ENCODE measurements at places on chromosomes 7 and 10.

DNA sequence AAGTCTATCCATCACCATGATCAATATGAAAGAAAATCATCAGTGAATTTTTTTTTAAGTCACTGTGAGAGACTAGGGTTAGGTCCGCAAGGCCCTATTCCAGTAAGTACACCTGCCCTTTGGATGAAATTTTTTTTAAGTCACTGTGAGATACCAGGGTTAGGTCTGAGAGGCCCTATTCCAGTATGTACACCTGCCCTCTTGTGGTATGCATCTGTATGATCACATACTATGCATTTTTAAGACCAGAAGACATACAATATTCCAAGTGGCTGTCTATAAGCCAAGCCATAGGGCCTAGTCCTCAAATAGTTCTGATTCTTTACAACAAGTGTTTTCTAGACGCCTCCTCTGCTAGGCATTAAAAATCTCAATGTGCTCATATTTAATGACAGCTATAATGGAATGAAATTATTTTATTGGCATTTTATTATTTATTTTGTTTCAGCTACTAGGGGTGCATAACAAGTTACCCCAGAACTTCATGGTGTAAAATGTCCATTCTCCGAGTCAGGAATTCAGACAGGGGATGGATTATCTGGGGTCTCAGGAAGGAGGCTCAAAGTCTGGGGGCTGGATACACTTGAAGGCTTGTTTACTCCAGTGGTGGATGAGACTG, 53.1 kb downstream of the TEX36 start:
- peak; percentile 48 for DNase-seq

DNA sequence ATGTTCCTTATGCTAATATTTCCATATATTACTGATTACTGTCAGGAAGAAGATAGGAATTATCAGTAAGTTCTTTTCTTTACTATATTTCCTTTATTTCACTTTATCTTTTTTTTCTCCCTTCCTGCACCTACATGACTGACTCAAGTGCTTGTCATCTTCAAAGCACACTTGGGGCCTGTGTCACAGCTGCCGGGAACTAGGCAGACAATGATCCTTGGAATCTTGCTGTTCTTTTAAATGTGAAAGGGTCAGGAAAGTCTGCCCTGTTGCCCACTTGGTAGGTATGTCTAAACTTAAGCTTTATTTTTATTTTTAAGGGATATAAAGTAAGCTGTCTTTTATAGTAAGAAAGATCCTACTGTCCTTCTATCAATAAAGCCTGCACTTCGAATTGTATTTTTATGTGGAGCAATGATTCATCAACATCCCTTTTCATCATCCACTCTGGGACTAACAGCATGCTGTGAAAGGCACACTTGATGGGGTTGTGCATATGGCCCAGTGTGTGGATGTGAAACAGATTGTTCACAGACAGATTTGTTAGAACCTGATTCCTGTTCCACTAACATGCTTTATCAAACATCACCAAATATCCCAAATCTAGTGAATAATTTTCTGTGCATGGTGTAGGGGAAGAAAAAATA, 556.9 kb downstream of the DNAJB9 start:
- peak; percentile 23 for DNase-seq

GRCh38 chr10:7529638-7530037, 118.8 kb upstream of the SFMBT2 start:
- no peak for DNase-seq

DNA sequence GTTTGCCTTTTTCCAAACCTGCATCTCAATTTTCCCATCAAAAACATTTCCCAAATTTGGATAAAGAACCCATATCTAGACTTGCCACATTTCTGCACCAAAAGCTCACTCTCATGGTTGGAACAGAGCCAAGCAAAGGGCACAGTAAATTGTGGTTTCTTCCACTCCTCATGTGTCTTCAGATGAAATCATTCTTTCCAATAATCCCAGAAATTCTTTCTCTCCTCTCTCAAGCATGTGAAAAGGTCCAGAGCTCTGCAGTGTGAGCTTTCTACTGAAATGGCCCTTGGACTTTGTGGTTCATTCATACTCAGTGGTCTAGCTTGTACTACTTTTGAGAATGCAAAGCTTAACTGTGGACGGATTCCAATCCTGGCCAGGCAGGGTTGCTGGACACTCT, 19.8 kb downstream of the PRSS2 start:
- DNase-seq, result no peak

DNA sequence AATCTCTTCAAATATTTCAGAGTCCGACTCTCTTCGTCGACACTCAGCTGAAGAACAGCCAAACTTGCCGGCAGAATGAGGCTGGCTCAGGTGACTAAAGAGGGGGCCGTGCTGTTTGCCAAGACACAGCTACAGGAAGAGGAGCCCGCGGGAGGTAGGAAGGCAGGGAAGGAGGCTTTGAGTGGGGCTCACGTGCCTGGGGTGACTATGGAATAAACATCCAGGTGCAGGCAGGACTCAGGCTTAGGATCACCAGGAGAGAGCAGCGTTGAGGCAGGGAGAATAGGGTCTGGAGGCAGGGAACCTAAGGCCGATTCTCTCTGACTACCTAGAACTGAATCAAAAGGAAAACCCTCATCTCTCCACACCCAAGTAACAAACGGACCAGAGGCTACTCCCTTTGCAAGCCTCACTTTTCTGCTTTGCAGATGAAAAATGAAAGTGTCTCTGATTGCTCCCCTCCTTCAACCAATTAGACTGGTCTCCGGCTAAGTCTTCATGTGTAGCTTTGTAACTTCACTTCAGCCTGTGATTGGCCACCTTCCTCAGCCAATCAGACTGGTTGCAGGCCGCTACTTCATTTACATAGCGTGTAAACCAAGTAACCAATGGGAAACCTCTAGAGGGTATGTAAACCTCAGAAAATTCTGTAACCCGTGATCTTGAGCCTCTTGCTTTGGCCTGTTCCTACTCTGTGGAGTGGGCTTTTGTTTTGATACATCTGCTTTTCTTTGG, 19.7 kb upstream of the BNIP3 start:
- no peak for DNase-seq

GRCh38 chr7:70700055-70700940, 431.6 kb upstream of the GALNT17 start:
- no peak for DNase-seq

- peak; percentile 18 for DNase-seq
Observed at GRCh38 chr7:3404501-3404900, 103.4 kb downstream of the SDK1 start.

GRCh38 chr7:12137283-12137682, 73.8 kb upstream of the TMEM106B start:
- DNase-seq, result no peak

DNA sequence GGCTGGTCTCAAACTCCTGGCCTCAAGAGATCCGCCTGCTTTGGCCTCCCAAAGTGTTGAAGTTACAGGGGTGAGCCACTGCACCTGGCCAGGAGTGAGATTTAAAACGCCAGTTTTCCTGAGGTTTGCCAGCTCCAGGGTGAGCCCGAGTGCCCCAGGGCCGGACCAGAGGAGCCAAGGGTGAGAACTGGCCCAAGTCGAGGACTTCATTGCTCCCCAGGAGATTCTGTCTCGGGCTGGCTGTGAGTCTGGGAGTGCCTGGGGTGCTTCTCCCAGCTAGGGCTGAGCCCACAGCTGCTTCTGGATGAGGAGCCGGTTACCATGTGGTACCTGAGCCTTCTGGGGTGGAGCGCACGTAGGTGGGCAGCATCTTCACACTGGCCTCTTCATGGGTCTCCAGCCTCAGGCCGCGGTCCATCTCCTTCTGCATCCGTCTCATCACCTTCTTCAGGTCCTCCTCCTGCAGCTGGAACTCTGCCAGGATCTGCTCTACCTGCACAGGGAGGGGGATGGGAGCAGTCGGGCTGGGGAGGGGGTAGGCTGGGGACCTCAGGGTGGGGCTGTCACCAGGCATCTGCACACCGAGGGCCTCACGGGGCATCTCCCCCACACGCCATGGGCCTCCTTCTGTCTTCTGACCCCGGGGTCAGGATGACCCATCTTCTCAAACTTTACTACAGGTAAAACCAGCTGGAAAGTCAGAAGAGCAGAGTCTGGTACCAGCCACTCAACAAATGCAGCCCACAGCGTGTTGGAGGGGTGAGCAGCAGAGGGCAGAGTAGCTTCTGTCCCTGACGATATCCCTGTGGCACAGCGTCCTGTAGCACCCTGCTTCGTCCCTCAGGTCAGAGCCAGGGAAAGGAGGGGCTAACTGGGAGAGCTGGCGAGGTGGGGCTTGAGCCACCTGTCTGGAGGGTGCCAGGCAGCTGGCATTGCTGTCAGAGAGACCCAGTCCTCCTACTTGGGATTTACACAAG, 12.1 kb upstream of the MYL7 start:
- DNase-seq, result no peak

GRCh38 chr7:36597090-36597773, 127.1 kb downstream of the AOAH start:
- DNase-seq, result no peak

GRCh38 chr7:49866076-49866735, 92.8 kb downstream of the VWC2 start:
- DNase-seq, result no peak

DNA sequence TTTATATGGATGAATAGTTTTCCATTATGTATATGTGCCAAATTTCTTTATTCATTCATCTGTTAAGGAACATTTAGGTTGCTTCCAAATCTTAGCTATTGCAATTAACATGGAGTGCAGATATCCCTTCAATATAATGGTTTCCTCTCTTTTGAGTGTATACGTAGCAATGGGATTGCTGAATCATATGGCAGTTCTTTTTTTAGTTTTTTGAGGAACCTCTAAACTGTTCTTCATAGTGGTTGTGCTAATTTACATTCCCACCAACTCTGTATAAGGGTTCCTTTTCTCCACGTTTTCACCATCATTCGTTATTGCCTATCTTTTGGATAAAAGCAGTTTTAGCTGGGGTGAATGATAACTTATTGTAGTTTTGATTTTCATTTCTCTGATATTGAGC, 46.5 kb downstream of the FAS start:
- no peak for DNase-seq

GRCh38 chr10:44990965-44991364, 9.8 kb upstream of the ZNF22 start:
- no peak for DNase-seq

GRCh38 chr7:101589052-101589451, 40.0 kb downstream of the MYL10 start:
- no peak for DNase-seq

DNA sequence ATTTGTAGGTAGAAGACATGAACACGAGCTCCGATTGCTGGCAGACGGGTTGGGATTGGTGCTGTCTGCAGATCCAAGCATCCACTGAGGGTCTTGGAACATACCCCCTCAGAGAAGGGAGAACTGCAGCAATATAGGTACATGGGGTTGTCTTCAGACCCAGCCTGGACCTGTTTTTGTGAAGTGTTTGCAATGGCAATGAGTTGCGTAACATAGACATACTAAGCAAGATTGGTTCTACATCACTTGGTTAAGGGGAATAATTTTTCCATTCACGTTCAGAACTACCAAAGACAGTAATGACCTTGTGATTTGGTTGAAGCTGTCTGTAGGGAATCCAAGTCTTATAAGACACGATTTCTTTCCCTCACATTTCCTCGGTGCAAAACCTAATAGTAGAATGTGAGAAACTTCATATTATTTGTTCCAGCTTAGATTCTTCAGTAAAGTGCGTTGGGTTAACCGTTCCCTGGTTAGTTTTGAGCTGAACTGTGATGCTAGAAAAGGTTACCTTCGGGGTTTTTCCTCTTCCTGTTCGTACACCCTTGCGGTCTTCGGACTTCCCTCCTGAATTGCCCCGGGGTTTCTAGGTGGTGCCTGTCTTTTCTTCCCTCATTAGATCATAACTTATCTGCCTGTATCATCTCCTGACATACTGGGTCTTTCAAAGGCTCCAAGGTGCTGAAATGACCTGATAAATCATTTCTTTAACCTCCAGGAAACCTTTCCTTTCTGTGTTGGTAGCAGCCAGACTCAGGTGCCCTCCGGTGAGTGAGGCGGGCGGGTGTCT, 14.4 kb downstream of the PROSER2 start:
- DNase-seq, result no peak

DNA sequence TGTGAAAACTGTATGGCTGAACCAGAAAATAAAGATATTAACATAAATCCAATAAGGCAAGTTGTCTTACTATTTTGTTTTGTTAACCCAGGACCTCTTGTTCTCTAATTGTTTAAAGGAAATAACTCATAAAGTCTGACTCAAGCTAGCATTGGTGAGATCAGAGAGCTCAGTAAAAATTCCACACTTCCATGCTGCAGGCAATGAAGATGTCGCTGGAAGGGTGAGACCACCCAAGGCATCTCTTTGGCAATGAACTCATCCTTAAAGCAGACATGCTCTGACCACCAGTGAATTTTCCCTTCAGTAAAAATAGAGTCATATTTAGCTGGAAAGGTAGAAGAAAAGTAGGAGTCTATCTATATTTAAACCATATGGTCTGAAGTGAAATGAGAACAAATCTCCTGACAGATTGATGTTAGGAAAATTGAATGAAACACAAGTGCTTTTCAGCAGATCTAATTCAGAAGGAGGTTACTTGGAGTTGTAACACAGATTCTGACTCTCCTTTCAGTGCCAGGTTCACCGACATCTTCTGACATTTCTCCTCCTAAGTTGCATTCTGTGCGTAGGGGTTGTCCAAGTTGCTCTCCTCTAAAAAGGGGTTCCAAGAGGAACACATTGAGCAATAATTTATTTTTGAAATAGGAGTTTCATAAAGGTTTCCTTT, 32.8 kb upstream of the VIPR2 start:
- no peak for DNase-seq

DNA sequence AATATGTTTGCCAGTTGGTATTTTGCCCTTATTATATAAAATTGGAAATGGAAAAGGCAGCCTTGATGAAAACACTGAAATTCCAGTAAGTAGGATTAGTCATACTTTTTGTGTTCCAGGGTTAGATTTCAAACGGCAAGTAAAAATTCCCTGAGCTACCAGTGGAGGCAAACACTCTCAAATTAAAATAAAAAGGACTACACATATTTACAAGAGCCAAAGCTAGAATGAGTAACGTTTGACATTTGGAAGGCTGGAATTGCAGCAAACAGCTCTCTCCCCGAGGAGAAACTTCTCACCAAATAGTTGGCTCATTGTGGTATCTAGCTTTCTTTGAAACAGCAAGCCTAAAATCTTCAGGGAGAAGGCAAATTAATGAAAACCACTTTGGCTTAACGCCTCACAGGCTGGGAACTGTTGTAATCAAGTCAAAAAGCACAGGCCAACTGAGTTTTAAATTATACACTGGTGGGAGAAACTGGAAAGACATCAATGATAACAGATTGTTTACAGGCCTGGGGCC, 288.4 kb downstream of the SNX13 start:
- DNase-seq, result peak; percentile 95

- peak; percentile 86 for DNase-seq
Observed at GRCh38 chr10:75191821-75192568, 18.6 kb upstream of the VDAC2 start.

DNA sequence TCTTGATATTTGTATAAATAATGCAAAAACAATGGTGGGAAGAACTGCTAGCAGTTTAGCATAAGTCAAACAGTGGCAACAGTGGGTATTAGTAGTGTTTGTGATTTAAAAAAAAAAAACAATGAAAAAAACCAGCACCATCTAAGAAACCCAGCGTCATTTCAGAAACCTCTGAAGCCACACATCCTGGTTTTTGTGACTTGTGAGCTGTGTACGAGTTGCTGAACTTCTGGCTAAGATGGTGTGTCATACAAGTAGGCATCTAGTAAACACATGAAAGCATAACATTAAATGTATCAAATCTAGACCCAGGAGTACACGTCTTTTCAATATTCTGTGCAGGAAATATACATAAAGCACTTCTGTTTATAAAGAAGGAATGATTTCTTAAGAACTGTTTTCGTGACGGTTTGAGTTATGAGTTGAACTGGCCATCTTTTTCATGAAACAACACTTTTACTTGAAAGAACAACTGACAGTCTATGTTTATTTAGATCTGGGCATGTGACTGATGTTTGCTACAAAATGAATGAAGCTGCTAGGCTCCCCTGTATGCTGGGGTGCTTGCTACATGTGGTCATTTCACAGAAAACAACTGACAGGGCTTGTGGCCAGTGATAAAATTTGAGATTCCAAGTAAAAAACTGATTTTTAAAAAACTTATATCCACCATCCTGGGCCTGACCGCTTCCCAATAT, 143.5 kb downstream of the PIP4K2A start:
- no peak for DNase-seq
